ENCODE measurements at places on chromosomes 3 and 15.
A peak's percentile ranks its signal among the peaks of the same experiment; 100 is the strongest.

GRCh38 chr3:68220832-68221231, 566.4 kb upstream of the SUCLG2 start:
- no peak for DNase-seq

DNA sequence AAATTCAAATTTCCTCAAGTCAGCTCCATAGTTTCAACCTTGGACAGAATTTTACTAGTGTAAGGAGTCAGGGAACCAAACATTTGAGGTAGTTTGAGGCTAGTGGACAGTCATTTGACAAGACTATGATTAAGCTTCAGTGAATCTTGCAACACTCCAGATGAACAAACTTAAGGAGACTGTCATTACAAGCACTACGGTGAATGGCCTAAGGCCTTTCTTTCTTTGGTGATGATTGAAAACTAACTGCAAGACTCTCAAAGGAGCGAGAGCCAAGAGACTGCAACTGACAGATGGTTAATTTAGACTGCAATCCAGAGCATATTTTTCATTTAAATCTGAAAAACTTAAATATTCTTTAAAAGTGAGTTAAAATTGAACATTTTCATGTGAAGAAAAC, 272.3 kb upstream of the NECTIN3 start:
- no peak for DNase-seq

- DNase-seq = no peak
These were observed 19.4 kb downstream of the WWTR1 start for GRCh38 chr3:149638228-149639092.

- DNase-seq = no peak
These were observed 107.1 kb downstream of the DGKG start for GRCh38 chr3:186254676-186255650.

DNA sequence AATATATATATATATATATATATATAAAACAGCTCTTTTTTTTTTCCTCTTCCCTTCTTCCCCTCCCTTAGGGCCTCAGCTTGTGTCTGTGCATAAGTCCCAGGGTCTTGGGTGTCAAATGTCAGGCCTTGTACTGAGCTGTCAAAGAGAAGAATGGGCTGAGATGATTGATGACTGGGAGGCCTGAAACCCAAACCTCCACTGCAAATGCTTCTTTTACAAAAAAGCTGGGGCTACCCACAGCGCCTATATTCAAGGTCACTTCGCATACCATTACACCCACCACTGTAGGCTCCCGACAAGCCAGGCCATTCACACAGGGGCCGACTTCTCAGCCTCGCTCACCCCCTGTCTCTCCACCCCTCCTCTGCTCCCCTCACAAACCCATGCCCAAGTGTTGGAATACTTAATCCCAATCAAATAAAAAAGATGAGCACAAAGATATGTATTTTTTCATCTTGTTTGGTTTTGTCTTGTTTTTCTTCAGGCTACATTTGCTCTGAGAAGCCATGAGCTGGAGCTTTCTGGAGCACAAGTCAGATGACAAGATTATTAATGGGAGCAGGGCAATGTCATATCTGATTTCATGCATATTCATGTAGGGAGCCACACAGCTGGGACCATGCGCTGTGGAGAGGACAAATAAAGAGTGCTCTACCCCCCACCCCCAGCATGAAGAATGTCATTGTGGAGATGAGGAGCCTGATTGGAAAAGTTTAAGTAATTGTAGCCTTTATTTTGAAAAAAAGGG, 614.4 kb upstream of the NR2F2 start:
- DNase-seq = no peak

GRCh38 chr15:88431441-88431840, 35.7 kb downstream of the MRPL46 start:
- DNase-seq = no peak

- no peak for DNase-seq
These were observed 71.2 kb downstream of the SSUH2 start for GRCh38 chr3:8573342-8573926.

GRCh38 chr15:57158997-57159668, 217.2 kb upstream of the CGNL1 start:
- DNase-seq = no peak

DNA sequence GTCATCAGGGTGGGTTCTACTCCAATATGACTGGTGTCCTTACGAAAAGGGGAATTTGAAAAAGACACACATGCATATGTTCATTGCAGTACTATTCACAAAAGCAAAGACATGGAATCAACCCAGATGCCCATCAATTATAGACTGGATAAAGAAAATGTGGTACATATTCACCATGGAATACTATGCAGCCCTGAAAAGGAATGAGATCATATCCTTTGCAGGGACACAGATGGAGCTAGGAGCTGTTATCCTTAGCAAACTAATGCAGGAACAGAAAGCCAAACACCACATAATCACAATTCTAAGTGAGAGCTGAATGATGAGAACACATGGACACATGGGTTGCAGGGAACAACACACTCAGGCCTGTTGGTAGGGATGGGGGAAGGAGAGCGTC, 24.8 kb upstream of the TICRR start:
- DNase-seq = no peak

- no peak for DNase-seq
These were observed 11.6 kb downstream of the PLA1A start for GRCh38 chr3:119609301-119609700.

DNA sequence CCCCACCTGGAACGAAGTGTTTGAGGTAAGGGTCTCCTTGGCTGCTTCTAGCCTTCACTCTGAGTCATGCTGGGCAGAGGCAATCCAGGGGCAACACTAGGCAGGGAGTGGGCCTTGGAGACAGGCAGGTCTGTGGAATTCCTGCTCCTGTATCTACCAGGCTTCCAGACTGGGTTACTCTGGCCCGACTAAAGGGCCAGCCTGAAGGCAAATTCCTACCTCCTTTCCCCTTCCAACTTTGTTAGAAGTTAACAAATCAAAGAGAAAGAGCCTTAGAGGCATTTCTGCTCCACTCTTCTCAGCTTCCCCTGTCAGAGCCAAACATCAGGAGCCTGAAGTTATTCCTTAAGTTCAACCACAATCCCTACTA, 30.1 kb downstream of the ESYT3 start:
- DNase-seq = no peak

DNA sequence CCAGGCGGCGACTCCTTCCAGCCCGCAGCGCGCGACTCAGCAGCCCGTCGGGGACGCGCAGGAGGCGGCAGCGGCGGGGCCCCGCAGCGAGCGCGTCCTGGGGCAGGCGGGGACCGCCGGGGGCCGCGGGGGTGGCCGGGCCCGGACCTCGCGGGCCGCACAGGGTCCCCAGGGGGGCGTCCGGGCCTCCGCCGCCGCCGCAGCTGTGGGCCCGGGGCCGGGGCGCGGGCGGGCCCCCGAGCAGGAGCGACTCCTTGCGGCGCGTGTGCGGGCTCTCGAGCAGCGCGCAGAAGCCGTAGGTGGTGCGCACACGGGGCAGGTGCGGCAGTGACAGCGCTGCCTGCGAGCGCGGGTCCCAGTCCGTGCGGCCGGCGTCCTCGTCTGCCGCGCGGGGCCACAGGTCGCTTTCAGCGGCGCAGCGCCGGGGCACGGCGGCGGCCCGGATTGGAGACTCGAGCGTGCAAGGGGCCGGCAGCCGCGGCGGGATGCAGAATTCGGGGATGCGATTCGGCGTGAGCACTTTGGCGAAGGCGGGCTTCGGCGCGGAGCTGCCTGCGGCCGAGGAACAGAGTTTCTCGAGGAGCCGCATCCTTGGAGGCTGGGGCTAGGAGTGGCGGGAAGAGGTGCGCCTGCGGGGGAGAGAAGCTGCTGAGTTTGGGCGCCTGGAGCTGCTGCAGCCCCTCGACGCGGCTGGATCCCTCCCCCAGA, 535 bp downstream of the C2CD4B start:
- DNase-seq = no peak

GRCh38 chr3:149967086-149967685, 3.5 kb downstream of the PFN2 start:
- no peak for DNase-seq

GRCh38 chr3:178567611-178568010, 31.4 kb downstream of the KCNMB2 start:
- no peak for DNase-seq

GRCh38 chr15:92665100-92665555, 9.6 kb upstream of the FAM174B start:
- no peak for DNase-seq

- DNase-seq = no peak
These were observed 125.3 kb downstream of the SI start for GRCh38 chr3:164952966-164953365.

DNA sequence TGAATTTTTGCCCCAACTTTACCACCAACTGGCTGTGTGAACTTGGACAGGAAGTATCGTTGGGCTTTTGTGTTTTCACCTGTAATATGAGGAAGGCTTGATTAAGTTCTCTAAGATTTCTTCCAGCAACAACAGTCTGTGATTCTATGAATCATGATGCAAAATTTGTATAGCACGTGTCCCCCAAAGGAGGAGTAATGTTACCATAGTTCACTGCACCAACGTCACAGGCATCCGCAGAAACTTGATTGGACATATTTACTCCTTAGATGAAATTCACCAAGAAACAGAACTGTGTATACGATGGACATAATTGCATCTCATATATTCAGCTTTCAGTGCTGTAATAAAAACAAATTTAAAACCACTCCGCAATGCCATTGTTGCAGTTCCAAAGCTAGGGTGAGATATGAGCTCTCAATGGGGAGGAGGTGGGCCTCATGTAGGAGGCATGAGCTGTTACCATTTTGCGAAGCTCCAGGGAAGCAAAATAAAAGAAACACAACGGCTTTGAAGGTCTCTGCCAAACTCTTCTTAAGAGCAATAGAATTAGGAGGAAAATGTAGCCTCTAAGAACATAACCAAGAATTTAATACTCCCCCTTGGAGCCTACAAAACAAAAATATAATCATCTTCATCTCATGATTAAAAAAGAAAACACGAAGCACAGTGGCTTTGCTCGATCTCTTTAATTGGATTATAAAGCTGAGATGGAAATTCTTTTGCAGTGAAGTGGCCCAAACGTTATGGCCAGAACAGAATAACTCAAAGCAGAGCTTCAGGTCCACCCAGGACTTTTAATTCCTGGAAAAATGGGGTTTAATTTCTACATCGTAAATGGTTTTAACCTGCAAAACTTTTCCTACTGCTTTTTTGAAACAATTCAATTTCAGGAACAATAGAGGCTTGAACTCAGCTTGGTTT, 80.7 kb downstream of the CHST2 start:
- no peak for DNase-seq

DNA sequence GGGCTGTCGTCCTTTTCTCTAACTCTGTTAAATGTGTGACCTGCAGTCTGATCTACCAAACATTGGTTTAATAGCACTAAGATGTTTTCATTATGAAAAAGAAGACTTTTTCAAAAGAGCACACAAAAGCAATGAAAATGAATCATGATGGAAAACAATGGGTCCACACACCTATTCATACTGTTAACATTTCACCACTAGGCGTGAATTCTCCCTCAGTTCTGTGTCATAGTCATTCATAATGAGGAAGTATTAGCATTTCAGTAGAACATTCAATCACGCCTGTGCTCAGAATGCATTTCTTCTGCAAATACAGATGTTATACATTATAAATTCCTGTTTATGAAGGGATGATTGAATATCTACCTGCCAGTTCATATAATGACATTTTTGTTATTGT, 35.9 kb downstream of the EIF4E3 start:
- no peak for DNase-seq

DNA sequence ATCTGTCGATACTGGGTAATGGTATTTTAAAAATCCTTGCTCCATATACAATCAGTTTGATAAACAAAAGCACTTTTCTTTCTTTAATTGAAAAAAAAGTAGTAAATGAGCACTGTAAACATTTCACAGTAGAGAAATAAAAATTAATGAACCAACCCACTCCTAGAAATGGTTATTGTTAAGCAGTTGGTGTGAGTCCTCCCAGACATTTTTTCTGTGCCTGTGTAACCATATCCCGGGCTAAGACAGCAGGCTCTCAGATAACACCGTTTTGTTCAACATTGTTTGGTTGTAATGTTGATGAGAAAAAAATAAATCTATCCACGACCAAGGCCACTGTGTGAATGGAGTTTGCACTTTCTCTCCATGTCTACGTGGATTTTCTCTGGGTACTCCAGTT, 42.6 kb downstream of the PXK start:
- DNase-seq = no peak

GRCh38 chr3:33537133-33537532, 96.9 kb upstream of the UBP1 start:
- no peak for DNase-seq

DNA sequence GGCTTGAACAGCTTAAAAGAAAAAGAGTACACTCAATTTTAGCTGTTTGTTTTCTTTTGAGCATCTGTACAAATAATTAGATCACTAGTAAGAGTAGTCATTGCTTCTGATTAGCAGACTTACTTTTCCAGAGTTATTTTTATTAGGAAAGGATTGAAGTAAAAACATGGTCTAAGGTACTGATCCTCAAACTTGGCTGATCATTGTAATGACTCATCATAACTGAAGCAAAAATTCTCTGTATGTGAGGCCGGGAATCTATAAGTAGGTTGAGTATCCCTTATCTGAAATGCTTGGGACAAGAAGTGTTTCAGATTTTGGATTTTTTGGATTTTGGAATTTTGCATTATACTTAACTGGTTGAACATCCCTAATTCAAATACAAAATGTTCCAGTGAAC, 12.4 kb downstream of the NMD3 start:
- DNase-seq = no peak

- peak; percentile 35 for DNase-seq
These were observed at the start of gene CIB2 for GRCh38 chr15:78131295-78132061. Gene CIB2 (minus strand): TSS chr15:78131445. CDS start chr15:78131215, 230 bp downstream.

- peak; percentile 6 for DNase-seq
These were observed 16.8 kb upstream of the MCCC1 start for GRCh38 chr3:183116025-183116614.

- no peak for DNase-seq
These were observed 8.2 kb downstream of the PLCD1 start for GRCh38 chr3:38021196-38021595.

DNA sequence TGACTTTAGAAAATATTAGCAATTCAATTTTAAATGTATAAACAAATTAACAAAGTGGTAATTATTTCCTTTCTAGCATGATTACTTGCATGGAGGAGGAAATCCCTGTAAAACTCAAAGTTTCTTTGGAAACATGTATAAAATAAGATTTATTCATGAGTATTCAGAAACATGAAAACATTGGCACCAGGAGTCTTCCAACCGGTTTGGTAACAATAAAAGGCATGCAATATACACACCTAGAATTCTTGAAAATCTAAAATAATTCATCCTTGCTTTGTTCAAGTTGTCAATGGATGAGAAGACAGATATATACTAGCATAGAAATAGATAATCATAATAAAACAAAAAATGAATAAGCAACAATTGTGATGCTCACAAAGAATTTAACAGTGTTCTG, 76.4 kb downstream of the ZPLD1 start:
- DNase-seq = no peak

DNA sequence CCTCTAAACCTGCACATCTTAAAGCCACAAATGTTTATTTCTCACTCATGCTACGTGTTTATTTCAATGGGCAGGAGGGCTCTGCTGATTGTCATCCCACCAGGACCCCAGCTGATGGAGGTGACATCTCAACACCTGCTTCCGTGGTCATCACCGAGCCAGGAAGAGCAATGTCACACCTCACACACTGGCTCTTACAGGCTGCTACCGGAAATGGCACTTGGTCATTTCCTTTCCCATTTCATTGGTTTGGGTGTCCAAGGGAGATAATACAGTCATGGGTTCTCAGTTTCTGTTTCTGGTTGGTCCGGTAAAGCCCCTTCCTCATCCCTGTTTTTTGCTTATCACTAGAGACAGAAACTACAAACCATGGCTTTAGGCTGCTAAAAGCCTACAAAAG, 41.9 kb downstream of the ABHD2 start:
- no peak for DNase-seq

All from gastrocnemius medialis (tissue), 4 donors.